Gastrocnemius medialis (tissue), 4 donors: ENCODE measurements at places on chromosomes 1 and 21.

- DNase-seq: no peak
- no peaks in the 10 kb centered on the region for H3K36me3 ChIP-seq
- no peak overlapping the region for H3K27ac ChIP-seq
- no peaks in the 10 kb centered on the region for H3K4me1 ChIP-seq
- no peak overlapping the region for H3K4me3 ChIP-seq
Observed at GRCh38 chr1:174367892-174368291, 79.9 kb upstream of the GPR52 start.

GRCh38 chr1:3656450-3657095 is 4.3 kb downstream of the TP73 start:
- peaks cover 32% of the 10 kb centered on the region for H3K27me3 ChIP-seq
- no peaks in the 10 kb centered on the region for H3K36me3 ChIP-seq
- H3K4me3 ChIP-seq: no peak overlapping the region
- H3K4me1 ChIP-seq: no peaks in the 10 kb centered on the region
- no peak overlapping the region for H3K27ac ChIP-seq

DNA sequence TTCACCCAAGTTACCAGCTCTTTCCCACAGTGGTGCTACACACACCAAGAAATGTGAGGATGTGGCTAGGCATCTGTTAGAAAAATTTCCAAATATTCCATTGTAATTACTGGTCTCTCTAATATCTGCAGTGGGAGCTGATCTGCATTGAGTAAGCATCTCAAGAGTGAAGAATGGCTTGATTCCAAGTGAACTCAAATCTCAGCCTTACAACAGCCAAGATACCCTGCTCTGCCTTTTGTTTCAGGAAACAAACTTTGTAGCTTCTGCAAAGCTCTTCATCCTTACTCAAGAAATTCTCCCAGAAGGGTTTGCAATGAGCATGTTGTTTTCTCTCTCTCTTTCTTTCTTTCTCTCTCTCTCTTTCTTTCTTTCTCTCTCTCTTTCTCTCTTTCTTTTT is 181.1 kb downstream of the FCRL5 start:
- H3K4me3 ChIP-seq: no peak overlapping the region
- no peaks in the 10 kb centered on the region for H3K4me1 ChIP-seq
- DNase-seq: no peak
- H3K27ac ChIP-seq: no peak overlapping the region
- H3K36me3 ChIP-seq: no peaks in the 10 kb centered on the region
- no peaks in the 10 kb centered on the region for H3K27me3 ChIP-seq

GRCh38 chr1:6035303-6035702 is 10.4 kb upstream of the KCNAB2 start:
- no peak for DNase-seq
- H3K4me3 ChIP-seq: no peak overlapping the region
- H3K36me3 ChIP-seq: no peaks in the 10 kb centered on the region
- no peaks in the 10 kb centered on the region for H3K4me1 ChIP-seq

GRCh38 chr1:94998748-94999147 is 71.8 kb upstream of the CNN3 start:
- H3K27me3 ChIP-seq: no peaks in the 10 kb centered on the region
- H3K36me3 ChIP-seq: no peaks in the 10 kb centered on the region
- H3K27ac ChIP-seq: no peak overlapping the region

DNA sequence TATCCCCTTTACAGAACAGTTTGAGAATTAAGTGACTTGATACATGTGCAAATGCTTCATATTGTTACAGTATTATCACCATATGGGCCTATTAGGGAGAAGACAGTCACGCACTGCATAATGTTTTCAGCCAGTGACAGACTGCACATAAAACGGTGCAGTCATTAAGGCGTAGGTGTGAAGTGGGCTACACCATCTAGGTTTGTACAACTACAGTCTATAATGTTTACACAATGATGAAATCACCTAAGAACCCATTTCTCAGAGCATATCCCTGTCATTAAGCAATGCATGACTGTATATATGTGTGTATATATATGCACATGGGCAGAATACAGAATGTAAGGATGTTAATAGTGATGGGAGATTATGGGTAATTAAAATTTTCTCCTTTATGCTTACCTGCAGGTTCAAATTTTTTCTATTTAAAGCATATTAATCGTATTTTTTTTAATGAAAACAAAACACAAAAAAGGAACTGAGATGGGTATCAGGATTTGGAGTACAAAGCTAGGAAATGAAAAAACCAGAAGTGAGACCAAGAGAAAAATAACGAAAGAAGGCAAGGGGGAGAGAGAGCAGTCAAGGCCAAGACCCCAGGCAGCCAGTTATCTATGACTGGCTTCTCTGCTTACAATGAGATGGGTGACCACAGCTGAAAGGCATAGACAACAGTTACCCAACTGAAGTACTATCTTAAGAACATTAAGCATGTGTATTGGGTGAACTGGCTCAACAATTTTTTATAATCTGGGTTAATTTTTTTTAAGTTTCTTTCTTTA is 122.9 kb upstream of the DAB1 start:
- no peaks in the 10 kb centered on the region for H3K4me1 ChIP-seq
- no peak for DNase-seq
- no peak overlapping the region for H3K27ac ChIP-seq
- no peaks in the 10 kb centered on the region for H3K27me3 ChIP-seq
- no peak overlapping the region for H3K4me3 ChIP-seq
- no peaks in the 10 kb centered on the region for H3K36me3 ChIP-seq

- DNase-seq: no peak
- H3K4me3 ChIP-seq: no peak overlapping the region
- H3K27ac ChIP-seq: no peak overlapping the region
- H3K36me3 ChIP-seq: no peaks in the 10 kb centered on the region
- H3K4me1 ChIP-seq: peaks cover 9% of the 10 kb centered on the region
Observed at GRCh38 chr1:230270559-230271281, 155.4 kb downstream of the PGBD5 start.

DNA sequence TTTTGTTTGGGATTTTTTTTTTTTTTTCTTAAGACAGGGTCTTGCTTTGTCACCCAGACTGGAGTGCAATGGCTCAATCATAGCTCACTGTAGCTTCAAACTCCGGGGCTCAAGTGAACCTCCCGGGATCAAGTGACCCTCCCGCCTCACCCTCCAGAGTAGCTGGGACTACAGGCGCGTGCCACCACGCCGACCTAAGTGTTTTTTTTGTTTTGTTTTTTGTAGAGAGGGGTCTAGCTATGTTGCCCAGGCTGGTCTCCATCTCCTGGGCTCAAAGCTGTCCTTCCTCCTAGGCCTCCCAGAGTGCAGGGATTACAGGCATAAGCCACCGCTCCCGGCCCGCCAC is 776 bp downstream of the HLCS start:
- DNase-seq: no peak
- peaks cover 23% of the 10 kb centered on the region for H3K4me1 ChIP-seq
- H3K27ac ChIP-seq: peak overlapping the region; percentile 85
- peak overlapping the region; percentile 65 for H3K4me3 ChIP-seq

GRCh38 chr1:66725885-66726665 is 26.2 kb upstream of the DYNLT5 start:
- no peak overlapping the region for H3K27ac ChIP-seq
- H3K4me3 ChIP-seq: no peak overlapping the region
- H3K36me3 ChIP-seq: no peaks in the 10 kb centered on the region

- no peak overlapping the region for H3K27ac ChIP-seq
- no peaks in the 10 kb centered on the region for H3K36me3 ChIP-seq
- no peaks in the 10 kb centered on the region for H3K27me3 ChIP-seq
- H3K4me3 ChIP-seq: no peak overlapping the region
- peaks cover 4% of the 10 kb centered on the region for H3K4me1 ChIP-seq
- no peak for DNase-seq
Observed at GRCh38 chr1:112762541-112763500, 47.7 kb upstream of the PPM1J start.

DNA sequence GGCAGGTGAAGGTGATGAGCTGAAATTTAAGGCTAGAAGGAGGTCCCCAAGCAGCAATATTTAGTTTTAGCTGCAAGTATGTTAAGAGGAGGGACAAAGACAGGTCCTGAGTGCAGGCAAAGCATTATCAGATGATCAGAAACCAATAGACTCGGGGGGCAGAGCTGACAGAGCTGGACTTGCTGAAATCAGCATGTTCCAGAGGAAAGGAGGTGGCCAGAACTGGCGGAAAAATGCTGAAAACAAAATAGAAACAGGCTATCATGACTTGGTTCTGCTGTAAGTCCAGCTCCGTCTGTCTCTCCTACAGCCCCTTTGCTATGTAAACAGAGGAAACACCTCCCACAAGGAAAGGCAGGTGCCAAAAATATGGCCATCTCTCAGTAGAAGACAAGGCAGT is at the start of gene CD5L:
TSS of gene CD5L (minus strand) at position 101 of the 400 bp plus-strand sequence. CDS start 107 bp downstream, outside the sequence.
- H3K27me3 ChIP-seq: no peaks in the 10 kb centered on the region
- H3K4me3 ChIP-seq: no peak within 1 kb of the TSS
- no peaks in the 10 kb centered on the region for H3K4me1 ChIP-seq
- no peak within 1 kb of the TSS for H3K27ac ChIP-seq
- no peak for DNase-seq
- H3K36me3 ChIP-seq: no peaks in the 10 kb centered on the region

- no peaks in the 10 kb centered on the region for H3K27me3 ChIP-seq
- no peak overlapping the region for H3K4me3 ChIP-seq
- no peak for DNase-seq
- no peaks in the 10 kb centered on the region for H3K4me1 ChIP-seq
Observed at GRCh38 chr1:75937034-75937433, 4.8 kb upstream of the ASB17 start.

- no peak for DNase-seq
- peaks cover 53% of the 10 kb centered on the region for H3K4me1 ChIP-seq
- peak overlapping the region; percentile 90 for H3K27ac ChIP-seq
- no peaks in the 10 kb centered on the region for H3K27me3 ChIP-seq
- H3K36me3 ChIP-seq: no peaks in the 10 kb centered on the region
- peak overlapping the region; percentile 73 for H3K4me3 ChIP-seq
Observed at GRCh38 chr1:13510499-13510898, 3.3 kb downstream of the LRRC38 start.

GRCh38 chr1:3560251-3560871 is 50.9 kb downstream of the MEGF6 start:
- no peaks in the 10 kb centered on the region for H3K4me1 ChIP-seq
- H3K36me3 ChIP-seq: no peaks in the 10 kb centered on the region
- H3K27me3 ChIP-seq: peaks cover 7% of the 10 kb centered on the region
- no peak overlapping the region for H3K27ac ChIP-seq

DNA sequence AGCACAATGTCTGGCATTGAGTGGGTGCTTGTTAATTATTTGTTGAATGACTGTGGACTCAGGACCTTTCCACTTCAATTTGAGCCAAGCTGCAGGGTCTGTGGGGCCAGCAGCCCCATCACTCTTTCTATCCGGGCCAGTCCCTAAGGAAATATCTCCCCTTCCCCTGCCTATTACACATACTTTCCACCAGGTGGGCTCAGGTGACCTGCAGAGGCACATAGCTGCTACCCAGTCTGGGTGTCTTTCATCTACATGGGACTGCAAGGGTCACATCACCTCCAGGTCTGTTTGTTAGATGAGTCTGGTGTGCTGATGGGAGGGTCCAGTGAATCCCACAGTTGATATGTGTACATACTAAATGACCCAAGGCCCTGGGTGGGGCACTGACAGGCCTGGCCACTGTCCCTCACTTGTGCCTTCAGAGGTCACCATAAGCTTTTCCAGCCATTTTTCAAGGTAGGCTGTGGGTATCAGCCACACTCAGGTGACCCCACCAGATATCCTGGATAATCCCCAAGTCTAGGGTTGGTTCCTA is 59.5 kb upstream of the KDM4A start:
- H3K4me3 ChIP-seq: no peak overlapping the region
- no peak for DNase-seq
- H3K4me1 ChIP-seq: no peaks in the 10 kb centered on the region
- H3K27me3 ChIP-seq: no peaks in the 10 kb centered on the region

GRCh38 chr1:168893359-168893801 is 164.4 kb upstream of the DPT start:
- H3K4me1 ChIP-seq: peaks cover 21% of the 10 kb centered on the region
- DNase-seq: peak; percentile 74
- H3K27ac ChIP-seq: peak overlapping the region; percentile 89
- H3K4me3 ChIP-seq: no peak overlapping the region

DNA sequence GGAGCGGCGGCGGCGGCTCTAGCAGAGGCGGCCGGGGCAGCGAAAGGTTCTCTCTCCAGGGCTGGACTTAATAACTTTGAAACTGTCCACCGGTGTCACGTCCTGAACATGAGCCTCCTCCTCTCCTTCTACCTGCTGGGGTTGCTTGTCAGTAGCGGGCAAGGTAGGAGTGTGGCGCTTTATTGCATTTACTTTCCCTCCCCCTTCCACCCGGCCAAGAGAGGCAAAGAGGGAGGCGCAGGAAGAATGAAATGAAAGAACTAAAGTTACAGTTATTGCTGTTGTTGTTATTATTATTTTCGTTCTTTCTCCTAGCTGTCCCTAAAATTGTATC is 214 bp downstream of the NCAM2 start:
- H3K36me3 ChIP-seq: no peaks in the 10 kb centered on the region
- DNase-seq: no peak
- H3K4me1 ChIP-seq: peaks cover 7% of the 10 kb centered on the region
- H3K4me3 ChIP-seq: peak overlapping the region; percentile 53

DNA sequence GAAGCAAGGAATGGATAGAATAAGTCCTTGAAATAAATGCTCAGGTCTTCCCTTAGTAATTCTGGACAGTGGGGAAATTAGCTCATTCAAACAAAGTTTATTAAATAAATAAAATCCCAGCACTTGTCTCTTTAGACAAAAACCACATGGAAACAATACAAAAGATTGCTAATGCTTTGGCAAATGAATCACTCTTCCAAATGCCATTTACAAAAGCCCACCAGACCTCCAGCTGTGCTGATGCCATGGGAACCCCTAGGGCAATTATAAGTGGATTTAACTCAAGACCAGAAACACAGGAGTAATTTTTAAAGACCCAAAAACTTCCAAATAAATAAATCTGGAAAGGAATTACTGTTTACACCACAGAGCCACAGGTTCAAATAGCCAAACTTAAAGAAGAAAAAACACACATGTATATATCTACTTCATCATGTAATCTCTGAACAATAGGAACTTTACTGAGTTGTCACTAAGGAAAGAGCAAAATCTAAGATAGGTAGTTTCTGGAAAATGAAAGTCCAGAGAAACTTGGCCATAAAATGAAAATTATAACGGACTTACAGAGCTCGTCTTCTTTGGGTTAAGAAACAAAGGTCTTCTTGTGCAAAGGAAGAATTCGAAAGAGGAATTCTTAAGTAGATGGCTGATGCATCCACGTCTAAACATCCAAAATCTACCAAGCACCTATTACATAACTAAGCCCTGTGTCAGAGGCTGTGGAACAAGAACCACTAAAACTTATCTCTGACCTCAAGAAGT is 399.4 kb downstream of the SMYD3 start:
- no peaks in the 10 kb centered on the region for H3K27me3 ChIP-seq
- no peak overlapping the region for H3K27ac ChIP-seq
- H3K36me3 ChIP-seq: no peaks in the 10 kb centered on the region
- no peak for DNase-seq
- no peak overlapping the region for H3K4me3 ChIP-seq

- no peak for DNase-seq
- H3K36me3 ChIP-seq: no peaks in the 10 kb centered on the region
- H3K27ac ChIP-seq: peak overlapping the region; percentile 31
Observed at GRCh38 chr1:164777518-164777917, 218.5 kb downstream of the PBX1 start.

- peak overlapping the region; percentile 90 for H3K4me3 ChIP-seq
- peaks cover 41% of the 10 kb centered on the region for H3K4me1 ChIP-seq
- no peak overlapping the region for H3K27ac ChIP-seq
- no peak for DNase-seq
- H3K27me3 ChIP-seq: no peaks in the 10 kb centered on the region
Observed at GRCh38 chr1:225996946-225997545, 2.1 kb downstream of the SDE2 start.
